ENCODE measurements at places on chromosomes 2 and 18.

DNA sequence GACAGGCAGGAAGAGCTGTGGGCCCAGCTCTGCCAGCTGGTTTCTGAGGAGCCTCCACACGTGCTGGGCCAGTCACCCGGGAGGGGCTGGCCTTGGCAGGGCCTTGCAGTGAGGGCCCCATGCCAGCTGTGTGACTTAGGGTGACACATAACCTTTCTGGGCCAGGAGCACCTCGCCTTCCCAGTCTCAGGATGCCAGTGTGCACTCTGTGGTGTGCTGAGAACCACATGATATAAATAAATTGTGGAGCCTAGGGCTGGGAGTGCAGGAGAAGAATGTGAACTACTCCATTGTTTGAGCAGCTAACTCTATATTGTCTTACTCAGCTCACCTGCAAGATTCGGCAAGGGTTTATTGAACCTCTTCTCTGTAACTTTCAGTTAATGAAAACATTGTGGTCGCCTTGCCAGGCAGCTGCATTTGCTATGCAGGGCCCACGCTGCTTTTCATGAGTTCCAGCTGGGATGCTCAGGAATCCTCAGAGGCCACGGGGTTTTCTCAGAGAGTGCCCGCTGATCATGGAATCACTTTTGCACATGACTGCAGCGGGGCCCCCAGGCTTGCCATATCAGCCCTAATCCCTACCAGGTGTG, 222.3 kb downstream of the SH3RF3 start:
- no peak for DNase-seq

GRCh38 chr2:187138265-187138664, 289.3 kb upstream of the ZSWIM2 start:
- peak; percentile 3 for DNase-seq

DNA sequence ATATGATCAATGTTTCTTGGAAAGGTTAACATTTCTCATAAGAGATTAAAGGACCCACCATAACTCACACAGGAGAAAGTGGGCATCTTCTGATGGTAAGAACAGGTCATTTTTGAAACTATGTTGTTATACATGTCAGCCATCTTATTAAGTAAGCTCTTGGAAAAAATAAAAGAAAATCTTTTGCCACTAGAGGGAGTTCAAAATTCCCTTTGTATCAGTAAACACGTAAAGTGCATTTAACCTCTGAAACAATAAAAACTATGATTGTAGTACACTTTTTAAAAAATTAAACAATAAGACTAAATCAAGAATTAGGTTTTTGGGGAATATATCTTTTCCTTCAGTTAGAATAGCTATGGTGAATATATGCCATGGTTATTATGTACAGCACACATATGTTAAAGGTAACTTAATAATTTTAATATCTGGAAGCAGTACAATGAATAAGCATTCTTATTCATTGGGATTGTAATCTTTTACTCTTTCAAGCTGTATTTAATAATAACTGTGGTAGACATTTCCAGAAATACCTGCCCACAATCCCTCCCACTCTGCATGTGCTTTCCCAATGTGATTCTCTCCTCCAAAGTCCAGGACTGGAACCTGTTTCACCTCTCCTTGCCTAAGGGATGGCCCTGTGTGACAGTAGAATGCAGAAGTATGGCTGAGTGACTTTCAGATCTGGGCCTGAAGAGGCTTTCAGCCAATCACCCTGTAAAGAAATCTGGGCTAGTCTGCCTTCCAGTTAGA, 64.2 kb downstream of the RBMS1 start:
- peak; percentile 28 for DNase-seq

DNA sequence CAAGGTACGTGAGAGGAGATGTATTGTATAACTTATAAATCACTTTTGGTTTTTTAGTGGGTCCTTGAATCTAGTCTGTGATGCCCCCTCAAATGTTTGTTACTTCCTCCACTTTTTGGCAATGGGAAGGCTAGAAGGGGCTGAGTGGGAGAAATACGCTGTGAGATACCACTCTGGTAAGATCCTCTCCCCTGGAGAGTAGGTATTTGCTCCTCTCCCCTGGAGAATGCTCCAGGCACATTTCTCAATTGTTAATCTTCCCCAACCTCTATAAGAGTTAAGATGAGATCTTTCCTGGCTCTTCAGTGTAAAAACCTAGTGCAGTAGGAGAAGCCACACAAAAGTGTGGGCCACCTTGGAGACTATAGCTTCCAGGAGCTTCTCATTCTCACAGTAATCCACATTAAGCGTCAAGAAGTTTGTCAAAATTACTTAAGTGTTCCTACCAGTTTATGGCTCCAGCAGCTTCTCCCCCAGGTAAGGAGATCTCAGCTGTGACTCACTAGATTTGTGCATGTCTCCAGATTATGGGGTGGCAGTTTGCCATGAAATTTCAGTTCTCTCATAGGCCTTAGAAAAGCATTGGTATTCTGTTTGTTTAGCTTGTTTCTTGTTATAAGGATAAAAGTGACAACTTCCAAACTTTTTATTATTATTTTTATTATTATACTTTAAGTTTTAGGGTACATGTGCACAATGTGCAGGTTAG, 182.6 kb downstream of the FSIP2 start:
- DNase-seq: no peak

GRCh38 chr2:230360028-230360427, 33.0 kb downstream of the SP140L start:
- no peak for DNase-seq

DNA sequence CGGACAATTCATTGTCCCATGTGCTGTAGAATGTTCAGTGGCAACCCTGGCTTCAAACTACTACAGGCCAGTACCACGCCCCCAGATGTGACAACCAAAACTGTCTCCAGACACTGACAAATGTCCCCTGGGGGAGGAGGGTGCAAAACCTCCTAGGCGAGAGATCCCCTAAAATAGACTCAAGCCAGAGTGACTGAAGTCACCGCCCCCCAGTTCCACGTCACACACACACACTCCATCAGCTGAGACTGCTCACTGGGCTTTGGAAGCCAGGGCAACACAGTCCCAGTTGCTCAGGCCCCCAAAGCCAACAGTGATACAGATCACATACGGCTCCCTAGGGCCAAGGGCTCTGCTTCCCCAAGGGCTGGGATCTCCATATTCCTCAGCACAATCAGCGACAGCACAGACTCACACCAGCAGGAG, 19.1 kb downstream of the HDAC4 start:
- peak; percentile 86 for DNase-seq

Data from GM13977 (cell line).